ENCODE measurements at places on chromosomes 1 and 21. TPM values are rescaled to one million over a fixed set of nuclear protein-coding genes. Genes with fewer than 3 reads are reported as not detected.

The PPP1R15B gene
- 23.0 TPM for polyA plus RNA-seq

The AUNIP gene
- 0.92 TPM for polyA plus RNA-seq

DNA sequence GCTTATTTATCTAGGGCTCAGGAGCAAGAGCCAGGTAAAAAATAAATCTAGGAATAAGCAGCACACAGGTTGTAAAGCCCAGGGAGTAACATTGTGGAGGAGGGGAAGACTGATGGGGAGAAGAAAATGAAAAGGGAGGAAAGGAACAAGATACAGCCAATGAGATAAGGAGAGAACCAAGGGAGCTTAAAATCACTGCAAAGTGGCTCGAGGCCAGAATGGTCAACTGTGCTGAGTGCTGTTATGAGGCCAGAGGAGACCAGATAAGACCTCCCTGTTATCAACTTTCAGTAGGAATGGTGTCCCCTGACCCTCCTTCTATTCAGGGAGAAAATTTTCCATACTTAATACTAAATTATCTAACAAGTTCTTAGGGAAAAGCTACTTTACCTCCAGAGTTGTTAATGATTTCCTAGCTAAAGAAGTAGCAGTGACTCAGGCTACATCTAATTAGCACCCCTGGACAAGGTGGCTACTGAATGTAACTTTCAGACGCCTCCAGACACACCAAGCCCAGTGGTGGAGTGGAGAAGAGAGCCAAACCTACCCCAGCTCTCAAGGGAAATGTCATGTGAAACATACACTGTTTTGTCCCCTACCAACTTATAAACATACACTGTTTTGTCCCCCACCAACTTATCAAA, 25.5 kb downstream of the ENAH start:
- no peak for DNase-seq

The SPATA46 gene
- polyA plus RNA-seq: not detected

GRCh38 chr1:24856787-24857506, 73.1 kb downstream of the RUNX3 start:
- DNase-seq: no peak

- DNase-seq: peak; percentile 69
Measured at GRCh38 chr1:229514578-229515275, 6.6 kb upstream of the NUP133 start.

The FMOD gene
- polyA plus RNA-seq: 54.8 TPM

The CRYAA gene
- polyA plus RNA-seq: 0.34 TPM

The HEYL gene
- polyA plus RNA-seq: 56.8 TPM

All from hindlimb muscle (tissue), 1 donor.